Adrenal gland (tissue), 19 donors: ENCODE measurements at places on chromosomes 7 and 10.

GRCh38 chr10:78045237-78045636 lies 11.6 kb downstream of the RPS24 start:
- DNase-seq = no peak

GRCh38 chr10:6011558-6011957 lies 34.2 kb upstream of the IL15RA start:
- no peak for DNase-seq

DNA sequence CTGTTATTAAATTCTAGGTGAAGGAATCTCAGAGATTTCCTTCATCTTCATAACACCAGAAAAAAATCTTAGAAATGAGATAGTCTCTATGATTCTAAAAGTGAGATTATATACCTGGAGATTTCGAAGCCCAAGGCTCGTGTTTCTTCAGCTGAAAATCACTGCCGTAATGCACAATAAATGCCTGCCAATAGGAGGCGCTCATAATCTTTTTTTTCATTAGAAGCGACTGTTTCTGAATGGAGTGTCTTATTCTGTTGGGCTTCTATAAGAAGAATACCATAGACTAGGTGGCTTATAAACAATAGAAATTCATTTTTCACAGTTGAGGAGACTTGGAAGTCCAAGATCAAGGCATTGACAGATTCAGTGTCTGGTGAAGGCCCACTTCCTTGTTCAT lies 294.7 kb downstream of the PRKG1 start:
- no peak for DNase-seq

- peak; percentile 18 for DNase-seq
Measured at GRCh38 chr7:68321076-68321639, 1277.1 kb upstream of the AUTS2 start.
